Hematopoietic multipotent progenitor cell (in vitro differentiated cells): ENCODE measurements at places on chromosomes 2 and 18.

DNA sequence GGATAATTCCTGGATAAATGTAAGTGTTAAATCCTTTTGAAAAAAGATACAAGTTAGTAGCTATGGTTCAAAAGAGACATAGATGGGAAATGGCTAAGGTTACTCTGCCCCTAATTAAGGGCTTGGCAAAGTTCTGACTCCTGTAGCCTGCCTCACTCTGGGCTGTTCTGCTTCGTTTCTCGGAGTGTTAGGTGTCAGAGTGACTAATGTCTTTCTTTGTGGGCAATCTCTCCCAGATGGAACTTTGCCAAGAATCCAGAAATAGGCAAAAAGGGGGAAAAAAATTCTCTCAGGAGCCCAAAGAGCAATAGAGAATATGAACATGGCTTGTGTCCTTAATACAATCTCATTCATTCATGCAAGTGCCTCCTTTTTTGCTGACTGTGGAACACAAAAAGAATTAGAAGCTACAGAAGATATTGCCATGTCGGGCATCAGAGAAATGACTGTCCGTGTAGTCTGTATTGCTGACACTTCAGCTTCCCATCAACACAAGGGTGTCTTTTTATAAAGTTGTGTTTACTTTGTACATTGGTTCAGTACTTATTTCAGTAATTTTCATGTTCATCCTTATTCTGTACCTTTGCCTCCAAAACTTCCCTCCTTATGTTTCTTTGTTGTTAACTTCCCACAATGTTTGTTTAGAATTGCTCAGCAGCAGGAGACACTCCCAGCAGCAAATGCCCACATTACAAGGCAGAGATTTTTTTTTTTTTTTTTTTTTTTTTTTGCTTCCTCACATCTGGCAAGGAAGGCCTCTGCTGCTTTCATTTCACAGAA, 134.0 kb downstream of the FTCDNL1 start:
- DNase-seq: no peak

DNA sequence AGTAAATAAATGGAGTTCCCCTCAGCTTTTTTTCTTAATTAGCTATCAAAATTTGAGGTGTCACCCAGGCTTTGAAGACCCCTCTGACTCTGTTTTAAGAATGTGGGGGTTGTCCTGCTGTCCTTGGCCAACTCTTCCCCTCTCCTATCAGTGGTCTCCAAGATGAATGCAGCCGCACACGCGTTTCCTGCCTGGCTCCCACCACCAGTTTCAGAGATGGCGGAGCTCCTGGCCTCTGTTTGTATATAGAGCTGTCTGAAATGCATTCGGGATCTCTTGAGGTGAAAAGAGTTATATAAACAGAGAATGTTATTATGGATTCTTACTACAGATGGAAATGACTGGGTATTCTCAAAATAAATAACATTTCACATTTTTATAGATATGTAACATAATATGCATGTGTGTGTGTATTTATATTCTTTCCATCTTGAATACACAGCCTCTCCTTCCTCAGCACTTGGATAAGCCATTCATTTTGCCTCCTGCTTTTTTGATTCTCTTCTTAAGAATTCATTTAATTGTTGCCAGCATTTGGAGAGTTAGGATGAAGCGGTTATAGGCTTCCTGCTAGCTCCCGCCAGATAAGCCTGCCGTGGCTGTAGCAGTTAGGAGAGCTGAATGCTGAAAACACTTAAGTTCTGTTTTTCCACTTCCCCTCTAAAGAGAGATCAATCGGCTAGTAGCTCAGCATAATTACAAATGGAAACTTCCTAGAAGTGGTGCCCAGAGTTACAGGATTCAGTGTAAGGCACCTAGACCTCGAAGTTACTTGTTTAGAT, 659.3 kb upstream of the FANCL start:
- DNase-seq: no peak

- DNase-seq: no peak
Measured at GRCh38 chr2:149221002-149221401, 109.4 kb upstream of the LYPD6 start.

GRCh38 chr2:12014088-12014960, 267.9 kb downstream of the LPIN1 start:
- no peak for DNase-seq

GRCh38 chr18:23183411-23184150, 48.3 kb downstream of the CABLES1 start:
- no peak for DNase-seq

DNA sequence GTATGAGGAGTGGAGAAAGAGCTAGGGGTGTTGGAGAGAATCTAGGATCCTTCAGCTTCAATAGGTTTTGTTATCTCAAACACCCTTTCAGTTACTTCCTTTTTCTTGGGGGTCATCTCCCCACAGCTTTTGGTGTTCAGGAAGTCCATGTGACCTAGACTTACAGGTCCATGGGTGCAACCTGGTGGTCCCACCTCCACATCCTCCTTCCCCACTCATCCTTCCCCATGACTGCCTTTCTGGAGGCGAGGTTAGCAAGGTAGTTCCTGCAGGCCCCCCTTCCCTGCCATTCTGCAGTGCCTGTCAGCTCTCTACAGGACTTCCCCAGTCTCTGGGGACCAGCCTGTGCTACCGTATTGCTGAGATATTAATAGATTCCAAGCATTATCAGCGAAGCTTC, 107.6 kb downstream of the TMEM17 start:
- peak; percentile 33 for DNase-seq

DNA sequence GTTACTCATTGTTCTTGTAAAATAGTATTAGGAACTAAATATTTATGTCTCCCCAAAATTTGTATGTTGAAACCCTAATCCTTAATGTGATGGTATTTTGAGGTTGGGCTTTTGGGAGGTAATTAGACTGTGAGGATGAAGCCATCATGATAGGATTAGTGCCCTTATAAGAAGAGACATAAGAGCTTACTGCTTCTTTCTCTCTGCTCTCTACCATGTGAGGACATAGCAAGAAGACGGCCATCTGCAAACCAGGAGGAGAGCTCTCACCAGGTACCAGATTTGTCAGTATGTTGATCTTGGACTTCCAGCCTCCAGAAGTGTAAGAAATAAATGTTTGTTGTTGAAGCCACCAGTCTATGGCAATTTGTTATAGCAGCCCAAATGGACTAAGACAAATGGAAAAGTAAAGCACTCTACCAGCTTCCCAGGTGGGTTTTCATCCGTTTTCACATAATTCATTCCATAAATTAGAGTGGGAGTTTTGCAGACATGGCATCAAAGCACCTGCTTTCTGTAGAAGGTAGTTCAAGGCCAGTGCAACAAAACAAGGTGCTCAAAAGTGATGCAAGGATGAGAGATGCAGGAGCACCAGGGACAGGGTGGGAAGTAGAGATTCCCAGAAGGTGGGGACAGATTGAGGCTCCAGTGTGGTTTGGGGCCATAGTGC, 70.7 kb downstream of the MYCN start:
- no peak for DNase-seq

DNA sequence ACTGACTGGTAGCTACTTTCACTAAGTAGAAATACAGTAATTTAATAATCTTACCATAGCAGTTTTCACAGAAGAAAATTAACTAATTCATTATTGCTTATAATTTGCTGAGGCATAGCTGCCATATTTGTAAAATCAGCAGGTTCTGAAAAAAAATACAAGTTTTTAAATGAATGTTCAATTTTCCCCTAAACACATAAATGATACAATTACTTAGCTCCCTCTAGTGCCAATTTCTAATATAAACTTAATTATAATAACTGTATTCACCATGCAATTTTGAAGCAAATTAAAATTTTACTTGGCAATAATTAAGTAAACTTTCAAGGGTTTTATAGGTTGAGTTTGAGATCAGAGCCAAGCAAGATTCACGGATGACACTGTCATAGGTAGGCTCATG, 1321.6 kb upstream of the ACVR2A start:
- DNase-seq: peak; percentile 32

DNA sequence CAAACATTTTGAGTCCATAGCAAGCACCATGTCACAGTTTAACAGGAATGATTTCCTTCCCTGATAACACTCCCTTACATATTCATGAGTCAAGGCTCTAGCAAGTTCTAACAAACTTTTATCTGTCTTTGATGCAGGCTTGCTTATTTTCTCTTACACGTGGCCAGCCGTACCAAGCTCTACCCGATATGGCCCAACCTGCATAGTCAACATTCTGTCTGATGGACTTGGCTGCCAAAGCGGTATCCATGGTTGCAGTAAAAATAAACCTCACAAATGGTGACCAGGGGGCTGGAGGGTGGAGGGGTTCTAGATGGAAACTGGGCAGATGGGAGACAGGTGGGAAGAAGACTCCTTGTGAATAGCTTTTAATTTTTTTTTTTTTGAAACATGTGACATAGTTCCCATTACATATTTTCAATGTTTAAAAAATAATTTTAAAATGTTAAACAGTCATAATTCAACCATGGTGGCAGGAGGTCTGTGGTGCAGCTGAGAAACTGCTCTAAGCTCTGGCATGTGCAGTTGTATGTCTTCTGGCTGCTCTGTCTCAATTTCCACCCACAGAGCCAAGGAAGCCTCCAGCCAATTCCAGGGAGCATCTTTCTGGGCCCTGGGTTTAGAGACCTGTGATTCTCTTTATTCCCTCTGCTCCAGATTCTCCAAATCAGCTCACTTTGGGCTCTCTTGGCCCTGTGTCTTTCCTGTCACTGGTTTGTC, 20.7 kb upstream of the CXCR1 start:
- no peak for DNase-seq

- no peak for DNase-seq
Measured at GRCh38 chr2:85898881-85899280, 10.1 kb upstream of the ST3GAL5 start.

DNA sequence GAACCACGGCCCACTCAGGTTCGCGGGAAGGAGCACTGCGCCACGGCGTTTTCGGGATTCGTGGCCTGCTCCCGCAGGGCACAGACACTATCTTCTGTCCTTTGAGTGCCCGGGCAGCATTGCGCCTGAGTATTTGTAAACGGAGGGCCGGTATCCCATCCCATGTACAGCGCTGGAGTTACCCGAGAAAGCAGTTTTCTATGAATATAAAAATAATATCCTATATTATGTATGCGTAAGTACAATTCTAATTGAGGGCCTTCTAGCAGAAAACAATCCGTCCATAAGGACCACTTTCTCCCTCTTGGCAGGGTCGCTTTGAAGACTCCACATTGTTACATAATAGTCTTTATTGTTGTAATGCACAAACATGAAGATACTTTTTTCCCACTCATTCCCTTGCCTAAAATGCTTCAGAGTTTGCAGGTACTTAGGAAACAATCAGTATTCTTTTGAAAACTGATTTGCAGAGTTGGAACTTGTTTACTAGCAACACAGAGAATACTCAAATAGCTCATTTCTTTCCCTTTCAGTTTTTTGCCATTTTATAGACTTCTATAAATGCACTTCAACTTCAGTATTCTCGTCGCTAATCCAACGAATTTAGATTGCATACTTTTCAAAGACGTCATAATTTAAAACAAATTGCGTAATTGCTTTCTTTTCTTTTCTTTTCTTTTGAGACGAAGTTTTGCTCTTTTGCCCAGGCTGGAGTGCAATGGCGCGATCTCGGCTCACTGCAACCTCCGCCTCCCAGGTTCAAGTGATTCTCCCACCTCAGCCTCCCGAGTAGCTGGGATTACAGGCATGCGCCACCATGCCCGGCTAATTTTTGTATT, 1.0 kb upstream of the REV1 start:
- no peak for DNase-seq

DNA sequence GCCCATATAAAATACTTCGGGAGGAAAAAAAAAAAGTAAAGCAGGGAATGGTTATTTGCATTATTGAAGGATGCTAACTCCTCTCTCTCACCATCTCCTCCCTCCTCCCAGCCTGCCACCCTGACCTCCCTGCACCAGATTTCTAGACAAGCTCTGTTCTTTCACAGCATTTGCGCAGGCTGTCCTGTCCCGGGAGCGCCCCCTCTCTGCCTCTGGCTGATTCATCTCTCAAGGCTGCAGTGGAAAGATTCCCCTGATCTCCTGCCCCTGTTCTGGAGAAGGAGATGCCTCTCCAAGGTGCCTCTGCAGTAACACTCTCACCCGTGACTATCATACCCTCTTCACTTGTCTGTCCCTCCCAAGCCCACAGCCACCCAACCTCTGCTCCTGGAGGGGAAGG, 38.5 kb downstream of the COL4A4 start:
- no peak for DNase-seq

GRCh38 chr2:40130251-40130994, 321.5 kb downstream of the SLC8A1 start:
- no peak for DNase-seq

- no peak for DNase-seq
Measured at GRCh38 chr18:23690505-23691068, 1.3 kb downstream of the LAMA3 start.

DNA sequence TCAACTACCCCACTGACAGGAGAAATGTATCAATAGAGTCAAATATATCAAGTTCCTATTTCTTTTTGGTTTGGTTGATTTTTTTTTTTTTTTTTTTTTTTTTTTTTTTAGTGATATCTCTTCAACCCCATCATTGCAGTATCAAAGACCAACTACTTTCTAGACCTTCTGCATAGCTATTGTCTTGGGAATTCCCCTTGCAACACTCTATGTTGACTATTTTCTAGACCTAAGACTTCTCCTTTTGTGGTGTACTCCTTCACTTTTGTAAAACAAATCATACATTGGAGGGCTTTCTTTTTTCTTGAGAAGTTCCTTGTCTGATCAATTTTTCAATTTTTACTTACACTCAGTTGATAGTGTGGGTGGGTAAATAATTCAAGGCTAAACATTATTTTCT, 46.5 kb upstream of the NR4A2 start:
- DNase-seq: peak; percentile 11

- DNase-seq: no peak
Measured at GRCh38 chr2:64967601-64968000, 21.6 kb upstream of the SLC1A4 start.

DNA sequence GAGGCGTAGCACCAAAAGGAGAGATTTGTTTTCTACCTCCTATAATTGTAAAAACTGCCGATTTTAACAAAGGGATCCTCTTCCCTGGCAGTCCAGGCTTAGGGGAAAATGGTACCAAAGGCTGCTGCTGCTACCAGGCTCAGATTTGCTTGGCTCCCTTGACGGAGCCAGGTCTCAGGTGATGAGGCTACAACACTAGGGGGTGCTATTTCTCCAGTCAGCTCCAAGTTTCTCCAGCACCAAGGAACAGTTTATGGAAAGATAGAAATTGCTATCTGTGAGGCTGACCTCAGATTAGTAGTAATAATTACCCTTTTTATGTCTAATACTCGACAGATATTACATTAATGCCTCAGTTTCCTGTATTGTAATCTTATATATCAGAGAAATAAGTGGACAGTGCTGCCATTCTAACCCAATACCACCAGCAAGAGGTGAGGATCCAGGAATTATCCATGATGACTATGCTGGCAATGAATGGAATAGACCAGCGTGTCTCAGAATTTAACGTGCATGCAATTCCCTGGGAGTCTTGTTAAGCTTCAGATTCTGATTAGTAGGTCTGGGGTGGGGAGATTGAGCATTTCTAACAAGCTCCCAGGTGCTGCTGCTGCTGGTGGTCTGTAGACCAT, 111.3 kb downstream of the ESCO1 start:
- peak; percentile 50 for DNase-seq

DNA sequence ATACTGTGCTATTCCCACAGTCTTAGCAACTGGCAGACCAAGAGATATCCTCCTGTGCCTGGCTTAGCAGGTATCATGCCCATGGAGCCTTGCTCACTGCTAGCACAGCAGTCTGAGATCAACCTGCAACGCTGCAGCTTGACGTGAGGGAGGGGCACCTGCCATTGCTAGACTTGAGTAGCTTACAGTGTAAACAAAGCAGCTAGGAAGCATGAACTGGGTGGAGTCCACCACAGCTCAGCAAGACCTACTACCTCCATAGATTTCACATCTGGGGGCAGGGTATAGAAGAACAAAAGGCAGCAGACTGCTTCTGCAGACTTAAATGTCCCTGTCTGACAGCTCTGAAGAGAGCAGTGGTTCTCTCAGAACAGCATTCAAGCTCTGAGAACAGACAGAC, 74.8 kb downstream of the AKAIN1 start:
- no peak for DNase-seq
